Amygdala (tissue), 56 donors: ENCODE measurements at places on chromosomes 1 and 21.

DNA sequence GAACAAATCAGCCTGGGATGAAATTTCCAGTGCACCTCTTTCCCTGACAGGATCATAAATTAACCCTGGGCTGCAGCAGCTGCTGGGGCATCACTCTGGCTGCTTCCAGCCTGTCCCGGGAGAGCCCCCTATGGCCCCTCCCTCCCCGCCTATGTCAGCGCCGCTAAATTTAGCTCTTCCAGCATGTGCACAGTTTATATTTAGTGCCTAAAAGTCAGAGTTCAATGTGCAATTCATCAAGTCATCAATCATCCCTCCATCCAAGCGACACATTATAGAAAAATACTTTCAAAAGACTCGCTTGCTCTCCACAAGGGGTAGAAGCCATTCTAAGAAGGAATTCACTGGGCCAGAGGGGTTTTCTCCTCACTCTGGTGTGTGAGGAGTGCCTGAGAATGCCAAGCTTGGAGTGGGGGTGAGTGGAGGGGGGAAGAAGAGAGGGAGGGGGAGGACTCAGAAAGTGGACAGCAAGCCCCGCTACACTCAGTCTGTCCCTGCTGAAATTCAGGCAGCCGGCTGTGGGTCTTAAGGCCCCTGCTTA is 37.4 kb downstream of the XCL1 start:
- DNase-seq: no peak

DNA sequence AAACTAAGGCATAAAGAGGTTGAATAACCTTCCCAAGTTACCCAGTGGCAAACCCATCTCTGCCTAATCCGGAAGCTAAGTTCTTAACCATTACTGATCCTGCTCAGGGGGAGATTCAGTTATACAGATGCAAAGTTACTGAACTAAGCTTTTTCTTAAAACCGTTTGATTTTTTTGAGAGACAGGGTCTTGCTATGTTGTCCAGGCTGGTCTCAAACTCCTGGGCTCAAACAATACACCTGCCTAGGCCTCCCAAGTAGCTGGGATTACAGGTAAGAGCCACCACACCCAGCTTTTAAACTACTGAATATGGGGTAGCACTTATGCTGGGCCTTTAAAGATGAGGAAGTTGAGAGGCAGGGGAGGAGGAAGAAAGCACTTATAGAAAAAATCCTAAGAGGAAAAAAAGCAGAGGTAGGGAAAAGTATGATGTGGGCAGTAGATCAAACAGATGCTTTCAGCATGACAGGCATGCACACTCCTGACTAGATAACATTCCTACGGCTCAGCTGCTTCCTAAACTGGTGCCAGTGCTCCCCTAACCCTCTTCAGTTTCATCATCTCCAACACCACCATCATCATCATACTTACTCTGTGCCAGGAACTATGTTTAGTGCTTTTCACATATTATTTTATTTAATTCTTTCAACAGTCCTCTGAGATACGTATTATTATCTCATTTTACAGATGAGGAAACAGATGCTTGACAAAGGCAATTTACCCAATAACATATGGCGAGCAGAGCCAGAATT is 5.8 kb downstream of the PAFAH2 start:
- no peak for DNase-seq

- DNase-seq: no peak
These were observed 99.0 kb upstream of the ADGRL4 start for GRCh38 chr1:79105500-79105899.

GRCh38 chr1:236980673-236981072 is 23.6 kb downstream of the MT1HL1 start:
- DNase-seq: no peak

DNA sequence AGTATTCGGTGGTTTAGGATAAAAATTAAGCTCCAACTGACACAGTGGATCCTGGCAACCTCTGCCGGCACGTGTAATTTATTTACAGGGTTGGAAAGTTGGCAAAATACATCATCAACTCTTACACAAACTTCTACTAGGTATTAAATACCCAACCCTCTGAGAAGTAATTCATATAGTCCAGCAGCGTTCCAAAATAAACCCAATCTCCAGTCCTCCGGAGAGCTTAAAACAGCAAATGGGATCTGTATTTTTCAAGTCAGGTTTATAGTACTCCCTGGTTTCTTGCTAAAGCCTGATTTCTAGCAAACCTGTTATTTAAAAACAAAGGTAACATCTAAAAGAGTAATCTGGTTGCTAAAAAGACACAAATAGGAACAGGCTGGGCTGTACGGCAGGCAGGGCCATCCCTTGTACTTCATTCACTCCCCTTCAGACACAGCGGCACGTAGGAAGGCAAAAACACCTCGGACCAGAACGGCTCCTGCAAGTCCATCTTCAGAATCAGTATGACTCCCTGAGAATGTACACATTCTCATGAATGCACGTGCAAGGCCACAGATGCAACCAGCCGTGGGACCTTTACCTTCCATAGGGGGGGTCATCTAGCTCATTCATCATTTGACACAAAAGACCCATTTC is 8.6 kb downstream of the GLIS1 start:
- no peak for DNase-seq

GRCh38 chr1:151504759-151505158 is 6.4 kb upstream of the CGN start:
- DNase-seq: no peak

DNA sequence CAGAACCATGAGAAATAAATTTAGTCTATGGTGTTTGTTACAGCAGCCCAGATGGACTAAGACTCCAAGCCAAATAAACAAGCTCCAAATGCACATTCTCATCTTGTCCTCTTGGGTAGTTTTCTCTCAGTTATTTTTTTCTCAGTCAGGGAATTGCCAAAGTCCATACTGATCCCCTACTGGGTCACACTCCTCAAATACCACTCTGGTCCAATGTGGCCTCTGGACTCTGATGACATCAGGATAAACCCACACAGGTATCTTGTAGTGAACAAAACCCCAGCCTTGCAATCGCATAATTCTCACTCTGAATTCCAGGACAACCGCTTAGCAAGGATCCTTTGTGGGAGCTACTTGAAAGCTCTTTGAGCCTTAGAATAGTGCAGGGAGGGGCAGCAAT is 248.4 kb upstream of the JUN start:
- no peak for DNase-seq

DNA sequence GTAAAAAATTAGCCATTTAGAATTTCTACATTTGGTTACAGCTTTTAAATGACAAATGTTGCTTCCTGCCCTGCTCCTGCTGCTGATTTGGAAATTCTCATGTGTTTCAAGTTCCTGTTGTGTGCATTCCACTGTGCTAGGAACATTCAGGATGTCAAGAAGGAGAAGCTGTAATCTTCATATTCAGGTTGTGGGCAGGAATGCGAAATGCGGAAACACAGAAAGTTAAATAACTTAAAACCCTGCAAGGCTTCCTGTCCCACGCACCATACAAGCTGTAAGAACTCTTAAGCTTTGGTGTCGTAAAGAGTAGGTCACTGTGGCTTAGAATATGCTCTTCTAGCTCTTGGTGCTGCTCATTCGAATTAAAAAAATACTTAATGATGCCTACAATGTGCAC is 52.6 kb downstream of the S100B start:
- DNase-seq: no peak

- no peak for DNase-seq
These were observed 184.1 kb downstream of the URB2 start for GRCh38 chr1:229810140-229810539.

DNA sequence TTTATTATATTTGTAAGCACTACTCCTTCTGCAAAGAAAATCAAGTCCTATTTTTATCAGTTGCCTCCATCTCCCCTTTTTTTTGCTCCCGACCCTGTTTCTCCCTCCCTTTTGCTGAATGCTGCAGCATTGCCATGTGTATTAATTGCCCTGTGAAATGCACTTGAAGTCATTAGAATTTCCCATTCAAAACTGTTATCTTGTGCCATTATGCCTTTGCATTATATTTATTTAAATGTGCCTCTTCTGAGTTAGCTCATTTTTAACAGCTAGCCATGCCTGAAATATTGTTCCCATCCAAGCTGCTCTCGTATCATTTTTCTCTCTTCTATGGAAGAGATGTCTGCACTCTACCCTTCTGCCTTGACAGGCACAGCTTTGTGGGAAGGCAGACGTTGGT is 404.0 kb upstream of the PLXNA2 start:
- DNase-seq: no peak
